ENCODE measurements at places on chromosomes 7 and 10.

DNA sequence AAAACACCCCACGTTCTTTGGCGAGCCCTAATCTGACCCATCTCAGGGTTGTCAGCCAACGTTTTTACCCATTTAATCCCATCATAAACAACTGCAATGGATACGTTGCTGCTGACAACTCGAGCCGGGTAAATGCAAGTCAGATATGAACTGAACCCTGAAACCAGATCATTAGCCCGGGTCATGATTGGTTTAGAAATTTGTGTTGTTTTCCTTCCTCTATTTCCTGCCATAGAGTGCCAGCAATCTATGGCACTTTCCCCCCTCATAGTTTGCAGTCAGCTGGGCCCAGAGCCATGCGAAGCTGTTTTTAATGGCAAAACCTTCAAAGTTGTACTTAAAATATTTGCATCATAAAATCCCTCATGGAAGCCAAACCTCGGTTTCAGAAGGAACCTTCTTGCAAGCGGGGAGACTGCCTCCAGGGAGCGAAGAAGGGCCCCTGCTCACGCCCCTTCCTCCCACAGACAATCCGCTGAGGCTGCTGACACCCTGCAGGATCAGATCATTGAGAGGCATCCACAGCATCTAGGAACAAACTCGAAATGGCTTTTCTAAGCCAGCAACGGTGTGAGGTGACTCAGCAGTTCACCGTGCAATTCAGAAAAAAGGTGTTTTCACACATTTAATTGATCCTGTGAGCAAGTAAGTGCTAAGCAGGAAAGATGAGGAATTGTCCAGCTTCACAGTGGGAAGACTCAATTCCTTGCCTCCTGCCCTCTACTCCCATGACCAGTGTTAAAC is 710.1 kb downstream of the PARD3 start:
- no peak for DNase-seq

DNA sequence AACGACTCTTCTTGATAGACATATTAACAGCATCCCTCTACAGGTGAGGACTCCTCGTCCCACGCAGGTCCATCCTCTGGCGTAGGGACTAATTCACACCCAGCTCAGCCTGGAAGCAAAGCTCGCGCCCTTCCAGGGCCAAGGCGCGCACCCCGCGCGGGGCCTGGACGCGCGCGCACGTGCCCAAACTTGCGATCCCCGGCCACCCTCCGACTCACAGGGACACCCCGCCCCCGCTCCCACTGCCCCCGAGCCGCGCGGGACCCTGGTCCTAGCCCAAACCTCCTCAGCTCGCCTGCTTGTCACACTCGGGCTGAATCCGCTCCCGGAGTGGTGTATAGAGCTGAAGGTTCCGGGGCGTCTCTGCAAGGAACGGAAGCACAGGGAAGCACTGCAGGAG is 76.9 kb downstream of the ZNF248 start:
- no peak for DNase-seq

GRCh38 chr7:80584778-80585177 is 53.7 kb upstream of the CD36 start:
- no peak for DNase-seq

DNA sequence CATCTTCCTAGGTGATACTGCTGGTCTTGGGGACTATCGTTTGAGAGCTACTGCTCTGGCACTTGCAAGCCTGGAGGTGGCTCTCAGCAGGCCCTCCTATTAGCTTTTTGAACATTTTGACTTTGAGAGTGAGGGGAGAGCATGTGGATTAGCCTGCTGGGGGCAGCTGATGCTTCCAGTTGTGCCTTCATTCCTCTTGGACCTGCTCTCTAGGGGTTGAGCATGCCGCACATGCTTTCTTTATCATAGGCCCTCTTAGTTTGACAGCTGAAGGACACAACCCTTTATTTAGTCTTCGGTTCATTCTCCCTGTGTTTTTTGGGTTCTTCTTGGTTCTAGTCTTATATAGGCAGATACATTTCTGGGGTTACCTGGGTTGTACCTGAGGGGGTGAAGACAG is 132.1 kb downstream of the GALNT17 start:
- no peak for DNase-seq

- no peak for DNase-seq
Observed at GRCh38 chr10:5905854-5906507, 15.9 kb downstream of the FBH1 start.

- no peak for DNase-seq
Observed at GRCh38 chr10:24430591-24430990, 221.7 kb downstream of the KIAA1217 start.

DNA sequence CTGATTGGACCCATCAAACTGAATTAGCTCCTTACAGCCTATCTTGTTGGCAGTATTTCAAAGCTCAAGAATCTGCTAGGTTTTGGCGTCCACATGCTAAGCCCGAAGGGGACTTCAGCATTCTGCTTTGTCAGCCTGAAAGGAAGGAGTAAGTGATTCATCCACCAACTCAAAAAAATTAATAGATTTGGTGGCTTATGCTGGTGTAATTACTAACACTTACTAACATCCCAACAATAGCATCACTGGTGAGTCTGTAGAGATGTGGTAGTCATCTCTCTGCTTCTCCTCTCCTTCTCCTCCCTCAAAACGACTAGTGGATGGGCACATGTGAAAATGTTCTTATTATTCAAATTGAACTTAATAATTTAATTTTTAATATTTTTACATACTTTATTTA is 53.8 kb upstream of the EGR2 start:
- DNase-seq, result no peak

DNA sequence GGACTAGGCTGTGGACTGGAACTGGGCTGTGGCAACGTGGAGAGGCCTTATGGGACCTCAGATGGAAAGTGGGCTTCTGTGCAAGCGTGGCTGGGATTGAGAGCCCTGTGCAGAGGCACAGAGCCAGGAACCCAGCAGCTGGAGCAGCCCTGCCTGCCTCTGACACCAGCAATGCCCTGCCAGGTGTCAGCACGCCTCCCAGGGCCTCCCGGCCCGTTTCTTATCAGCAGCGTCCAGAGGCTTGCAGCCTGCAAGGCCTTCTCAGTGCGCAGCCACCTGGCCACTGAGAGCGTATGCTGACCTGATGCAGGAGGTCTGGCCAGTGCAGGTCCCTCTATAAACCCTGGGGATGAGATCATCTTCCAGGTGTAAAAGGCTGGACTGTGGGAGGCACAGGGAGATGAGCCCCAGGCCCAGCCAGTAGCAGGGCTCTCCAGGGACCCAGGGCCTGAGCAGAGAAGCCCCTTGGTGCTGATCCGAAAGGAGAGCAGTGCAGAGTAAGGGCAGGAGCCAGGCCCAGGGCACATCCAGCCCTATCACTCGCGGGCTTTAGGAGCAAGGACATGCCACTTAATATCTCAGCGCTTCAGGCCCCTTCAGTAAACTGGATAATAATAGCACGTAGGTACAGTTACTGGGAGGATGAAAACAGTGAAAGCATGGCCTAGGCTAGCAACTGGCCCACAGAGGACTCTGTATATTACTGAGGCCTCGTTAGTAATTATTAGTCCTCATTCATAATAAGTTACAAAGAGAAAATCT is 38.8 kb upstream of the ANTXRL start:
- no peak for DNase-seq

GRCh38 chr10:19778996-19779395 is 37.2 kb upstream of the PLXDC2 start:
- DNase-seq, result no peak

GRCh38 chr7:7681936-7682329 is 36.5 kb downstream of the RPA3 start:
- no peak for DNase-seq

DNA sequence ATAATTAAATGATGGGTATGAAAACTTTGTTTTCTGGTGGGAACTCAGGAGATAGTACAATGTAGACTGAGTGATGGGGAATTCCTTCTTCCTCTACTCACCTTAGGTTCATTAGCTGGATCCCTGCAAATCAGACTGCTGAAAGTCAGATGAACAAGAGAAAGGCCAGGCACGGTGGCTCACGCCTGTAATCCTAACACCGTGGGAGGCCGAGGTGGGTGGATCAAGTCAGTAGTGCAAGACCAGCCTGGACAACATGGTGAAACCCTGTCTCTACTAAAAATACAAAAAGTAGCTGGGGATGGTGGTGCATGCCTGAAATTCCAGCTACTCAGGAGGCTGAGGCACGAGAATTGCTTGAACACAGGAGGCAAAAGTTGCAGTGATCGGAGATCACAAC is 28.7 kb upstream of the ST8SIA6 start:
- no peak for DNase-seq

- DNase-seq, result no peak
Observed at GRCh38 chr10:86065711-86066251, 300.8 kb downstream of the GRID1 start.
